ENCODE measurements at places on chromosomes 7 and 10.

DNA sequence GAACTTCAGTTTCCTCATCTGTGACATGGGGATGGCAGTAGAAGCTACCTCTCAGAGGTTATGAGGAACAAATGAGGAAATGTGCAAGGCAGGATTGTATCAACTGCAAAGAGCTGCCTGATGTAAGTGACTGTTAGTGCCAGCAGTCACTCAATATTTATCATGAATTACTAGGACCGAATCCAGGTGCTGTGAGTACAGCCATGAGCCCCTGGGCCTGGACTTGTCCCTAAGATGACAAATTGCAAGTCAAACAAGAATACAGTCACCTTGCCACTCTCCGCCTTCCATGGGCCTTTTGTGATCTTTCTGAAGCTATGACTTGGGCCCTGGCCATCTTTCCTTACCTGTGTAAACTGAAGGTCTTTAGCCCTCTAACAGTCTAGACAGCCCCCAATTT, 27.7 kb upstream of the TLX1 start:
- DNase-seq: no peak

- DNase-seq: no peak
Measured at GRCh38 chr7:134828361-134828760, 48.9 kb downstream of the CALD1 start.

DNA sequence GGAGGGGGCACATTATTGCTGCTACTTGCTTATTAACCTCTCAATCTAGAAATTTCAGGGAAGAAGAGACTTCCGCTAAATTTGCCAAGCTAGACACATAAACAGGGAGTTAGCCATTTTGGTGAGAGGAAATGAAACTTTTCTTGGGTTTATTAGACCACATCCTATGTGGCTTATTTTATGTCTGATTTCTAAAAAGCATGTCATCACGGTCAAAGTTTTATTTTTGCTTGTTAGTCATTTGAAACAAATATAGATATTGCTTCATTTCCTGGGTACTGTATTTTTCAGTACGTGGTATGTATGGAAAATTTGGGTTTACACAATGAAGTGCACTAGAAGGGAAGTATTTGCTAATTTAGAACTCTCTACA, 144.1 kb downstream of the TCF7L2 start:
- DNase-seq: no peak

GRCh38 chr10:121804460-121804859, 123.4 kb downstream of the ATE1 start:
- DNase-seq: no peak

DNA sequence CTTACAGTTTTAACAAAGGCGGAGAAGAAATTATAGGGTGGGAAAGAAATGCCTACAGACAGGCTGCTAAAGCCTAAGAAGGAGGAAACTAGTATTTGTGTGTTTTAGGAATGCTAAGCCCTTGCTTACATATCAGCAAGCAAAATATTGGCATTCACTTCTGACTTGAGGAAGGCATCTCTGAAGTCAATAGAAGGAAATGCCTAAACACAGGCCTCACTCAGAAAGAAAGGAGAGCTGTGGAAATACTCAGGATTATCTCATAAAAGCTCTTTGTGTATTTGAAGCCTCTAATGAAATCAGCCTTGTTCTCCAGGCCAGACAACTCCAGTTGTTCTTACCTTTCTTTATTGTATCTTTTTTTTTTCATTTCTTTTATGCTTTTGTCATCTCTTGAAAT, 158.0 kb downstream of the AUTS2 start:
- no peak for DNase-seq

- no peak for DNase-seq
Measured at GRCh38 chr7:1666823-1667565, 3.1 kb upstream of the ELFN1 start.

DNA sequence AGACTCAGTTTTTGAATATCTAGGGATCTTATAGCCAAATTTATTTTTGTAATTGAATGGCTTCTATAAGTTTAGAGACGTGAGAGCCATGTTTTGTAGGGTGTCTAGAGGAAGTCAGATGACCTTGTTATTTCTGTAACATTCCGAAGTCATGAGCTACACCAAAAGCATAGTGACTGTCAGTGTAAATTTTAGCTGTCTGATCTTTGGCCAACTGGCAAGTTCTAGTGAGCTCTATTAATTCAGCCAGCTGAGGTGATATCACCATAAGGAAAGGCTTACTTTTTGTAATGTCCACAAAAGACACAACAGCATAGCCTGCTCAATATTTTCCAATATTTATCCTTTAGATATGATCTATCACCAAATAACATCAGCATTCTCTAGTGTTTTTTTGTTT, 9.9 kb upstream of the NT5C3A start:
- DNase-seq: no peak

- DNase-seq: no peak
Measured at GRCh38 chr7:157041004-157041403, 30.5 kb upstream of the MNX1 start.

GRCh38 chr7:2313450-2314208, 612 bp downstream of the SNX8 start:
- DNase-seq: no peak

- no peak for DNase-seq
Measured at GRCh38 chr7:16711730-16712129, 41.8 kb upstream of the TSPAN13 start.

DNA sequence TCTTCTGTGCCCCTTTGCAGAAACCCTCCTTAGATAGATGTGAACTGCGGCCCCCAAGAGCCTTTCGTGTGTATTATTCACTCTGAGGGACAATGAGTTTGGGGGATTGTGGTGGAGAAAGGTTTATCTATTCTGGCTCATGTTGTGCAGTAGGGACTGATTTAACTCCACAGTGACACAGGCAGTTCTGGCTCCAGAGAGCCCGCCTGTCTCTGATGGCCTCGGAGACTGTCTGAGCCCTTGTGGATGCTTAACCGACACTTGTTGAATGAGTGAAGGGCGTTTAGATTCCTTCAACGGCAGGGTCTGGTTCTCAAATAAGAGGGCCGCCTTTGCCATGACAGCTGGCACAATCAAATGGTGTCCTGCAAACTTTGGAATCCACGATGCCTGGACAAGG, 5.8 kb downstream of the NPTX2 start:
- DNase-seq: no peak

- DNase-seq: no peak
Measured at GRCh38 chr7:17255926-17256325, 42.5 kb upstream of the AHR start.

- DNase-seq: no peak
Measured at GRCh38 chr10:124220547-124220946, 127.1 kb upstream of the CHST15 start.

DNA sequence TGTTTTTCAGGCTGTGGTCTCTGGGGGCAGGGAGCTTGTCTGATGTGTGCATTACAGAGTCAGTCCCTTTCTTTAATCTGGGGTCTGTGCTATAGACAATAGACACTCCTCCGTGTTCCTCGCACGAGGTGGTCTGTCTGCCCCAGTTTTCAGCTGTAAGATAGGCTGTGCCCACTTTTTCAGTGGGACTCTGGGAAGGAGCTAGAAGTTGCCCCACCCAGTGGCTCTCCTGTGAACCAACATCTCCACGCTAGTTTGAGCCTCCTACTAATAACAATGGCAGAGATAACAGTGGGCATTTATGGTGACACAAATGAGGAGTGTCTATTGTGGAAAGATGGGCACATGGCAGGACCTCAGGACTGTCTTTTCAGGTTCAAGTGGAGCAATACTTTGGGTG, 44.0 kb downstream of the ADRB1 start:
- DNase-seq: no peak

DNA sequence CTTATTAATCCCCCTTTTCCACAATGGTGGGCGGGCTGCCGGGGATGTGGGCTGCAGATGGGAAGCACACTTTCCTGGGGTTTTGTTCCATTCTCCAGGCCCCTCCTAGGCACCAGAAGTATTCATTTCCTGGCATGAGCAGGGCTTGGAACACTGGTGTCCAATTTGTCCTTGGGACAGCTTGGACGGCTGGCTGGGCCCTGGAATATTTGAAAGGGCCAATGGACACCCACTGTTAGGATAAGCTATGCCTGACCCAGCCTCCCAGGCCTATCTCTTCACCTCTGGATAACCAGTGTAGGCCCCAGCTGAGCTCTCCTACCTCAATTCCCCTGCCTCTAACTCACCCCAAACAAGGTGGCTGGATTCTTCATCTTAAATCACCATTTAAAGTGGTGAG, 354.9 kb downstream of the PTEN start:
- no peak for DNase-seq

DNA sequence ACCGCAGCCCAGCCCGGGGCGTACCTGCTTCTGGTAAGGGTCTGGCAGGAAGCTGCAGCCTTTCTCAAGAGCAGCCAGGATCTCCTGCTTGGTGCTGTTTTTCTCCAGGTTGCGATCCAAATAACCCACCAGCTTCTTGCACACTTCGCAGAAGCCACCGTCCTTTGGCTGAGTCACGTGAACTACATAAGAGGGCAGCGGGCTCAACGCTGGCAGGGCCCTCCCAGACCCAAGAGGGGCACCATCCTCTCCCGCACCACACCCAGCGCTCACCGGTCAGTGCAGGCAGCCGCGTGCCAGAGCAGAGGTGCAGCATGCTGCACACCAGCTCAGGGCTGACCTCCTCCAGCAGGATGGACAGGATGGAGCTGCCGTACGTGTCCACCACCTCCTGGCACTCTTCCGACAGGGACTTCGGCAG, 31.6 kb downstream of the PSAP start:
- DNase-seq: no peak

GRCh38 chr10:17316488-17317170, 88.6 kb downstream of the VIM start:
- no peak for DNase-seq

GRCh38 chr10:71837098-71837827, 13.8 kb downstream of the PSAP start:
- no peak for DNase-seq

GRCh38 chr10:13337827-13338196, 10.3 kb downstream of the SEPHS1 start:
- DNase-seq: no peak

DNA sequence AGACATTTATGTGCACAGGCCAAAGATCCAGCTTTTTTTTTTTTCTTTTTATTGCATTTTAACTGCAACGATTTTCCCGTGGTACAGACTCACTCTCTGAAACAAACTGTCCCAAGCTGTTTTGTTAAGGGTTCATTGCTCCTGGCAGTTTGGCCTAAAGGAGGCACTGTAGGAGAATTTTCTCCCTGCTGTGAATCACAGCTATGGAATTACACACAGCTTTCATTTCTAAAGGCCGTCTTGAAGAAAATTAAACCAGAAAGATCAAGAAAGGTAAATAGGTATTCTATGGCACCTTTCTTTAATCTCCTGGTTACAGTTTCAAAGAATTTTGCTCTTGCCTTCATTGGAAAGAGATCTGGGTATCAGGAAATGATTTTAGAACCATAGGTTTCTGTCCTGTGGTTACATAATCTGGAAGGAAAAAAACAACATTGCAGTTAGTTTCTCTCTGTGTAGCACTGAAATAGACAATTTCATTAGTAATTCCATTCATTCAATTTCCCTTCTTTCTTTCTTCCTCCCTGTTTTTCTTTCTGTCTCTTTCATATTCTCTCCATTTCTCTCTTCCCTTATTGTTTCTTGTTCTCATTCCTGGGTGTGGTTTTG, 51.2 kb downstream of the PDK4 start:
- no peak for DNase-seq

DNA sequence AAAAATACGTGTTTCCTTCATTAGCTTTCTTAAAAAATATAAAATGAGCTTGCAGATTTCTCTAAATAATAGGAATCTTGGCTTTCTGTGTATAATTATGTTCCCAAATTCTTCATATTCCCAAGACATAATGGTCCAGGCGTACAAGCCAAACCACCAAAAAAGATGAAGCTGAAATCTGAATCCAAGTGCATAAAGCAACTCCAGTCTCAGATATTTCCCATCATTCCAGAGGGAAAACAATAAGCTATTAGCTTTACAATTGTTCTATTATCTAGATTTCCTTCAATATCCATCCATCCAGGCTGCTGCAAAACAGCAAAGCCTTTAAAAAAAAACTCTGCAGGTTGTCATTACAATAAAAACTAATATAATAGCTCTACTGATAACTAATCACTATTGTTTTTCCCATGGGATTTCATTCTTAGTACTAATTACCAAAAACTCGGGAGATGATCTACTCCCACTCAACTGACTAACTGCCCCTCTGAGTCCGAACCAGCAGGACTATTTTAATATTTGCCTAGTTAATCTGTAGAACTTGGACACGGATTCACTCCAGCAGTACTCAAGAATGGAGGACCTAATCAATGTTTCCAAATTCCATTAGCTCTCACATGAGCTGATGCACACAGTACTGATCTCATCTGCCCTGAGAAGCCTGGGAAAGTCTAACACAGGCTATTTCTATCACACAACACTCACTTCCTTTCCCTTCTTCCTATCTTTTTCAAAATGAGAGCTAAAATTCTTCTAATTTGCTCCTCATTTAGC, 108.9 kb upstream of the ASAH2 start:
- DNase-seq: no peak

- no peak for DNase-seq
Measured at GRCh38 chr10:67978749-67979148, 94.3 kb downstream of the SIRT1 start.

DNA sequence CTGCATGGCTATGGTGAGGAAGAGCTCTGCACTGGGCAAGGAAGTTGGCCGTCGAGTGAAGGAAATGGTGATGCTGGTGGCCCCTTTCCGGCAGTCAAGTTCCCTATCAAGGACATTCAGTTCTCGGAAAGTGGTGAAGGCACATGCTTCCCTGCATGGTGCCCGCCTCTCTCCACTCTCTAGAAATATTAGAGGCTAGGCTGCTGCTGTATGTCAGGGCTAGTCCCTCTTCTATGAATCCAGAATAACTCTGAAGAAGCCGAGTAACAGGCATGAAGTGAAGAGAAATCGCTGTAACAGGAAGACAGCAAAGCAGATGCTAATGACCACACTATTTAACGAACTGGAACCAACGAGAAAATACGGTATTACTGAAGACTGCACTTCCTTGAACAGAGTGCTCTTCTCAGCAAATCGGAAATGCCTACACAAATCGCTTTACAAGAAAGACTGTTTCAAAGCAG, 5.4 kb downstream of the IDI1 start:
- DNase-seq: no peak

Measured in activated CD4-positive, alpha-beta T cell treated with anti-CD3 and anti-CD28 coated beads, Interleukin-2, amount 50 U/mL, for 1 hour (primary cell).